ENCODE measurements at places on chromosomes 1 and 21. TPM values are rescaled to one million over a fixed set of nuclear protein-coding genes. Genes with fewer than 3 reads are reported as not detected.

DNA sequence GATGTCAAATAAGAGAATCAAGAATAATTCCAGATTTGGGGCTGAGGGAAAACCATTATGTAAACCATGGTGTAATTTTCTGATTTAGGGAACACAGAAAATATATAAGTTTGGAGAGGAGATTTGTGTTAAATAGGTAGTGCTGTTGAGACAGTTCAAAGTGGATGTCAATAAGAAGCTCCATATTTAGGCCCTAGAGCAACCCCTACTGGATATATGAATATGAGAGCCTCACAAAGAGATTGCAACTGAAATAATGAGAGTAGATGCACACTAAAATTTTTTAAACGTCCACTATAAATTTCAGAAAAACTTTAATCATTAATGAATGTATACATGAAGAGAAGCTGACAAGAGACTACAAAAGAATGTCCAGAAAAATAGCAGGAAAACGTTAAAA, 1447.8 kb upstream of the PRMT6 start:
- no peak for DNase-seq
- no peak overlapping the region for H3K4me3 ChIP-seq
- no peaks in the 10 kb centered on the region for H3K36me3 ChIP-seq
- no peaks in the 10 kb centered on the region for H3K27me3 ChIP-seq
- H3K27ac ChIP-seq: no peak overlapping the region
- no peaks in the 10 kb centered on the region for H3K4me1 ChIP-seq

Gene KLHDC8A
- polyA plus RNA-seq: 5.4 TPM

GRCh38 chr1:61636376-61636775, 88.6 kb downstream of the TM2D1 start:
- H3K4me3 ChIP-seq: no peak overlapping the region
- no peak for DNase-seq

DNA sequence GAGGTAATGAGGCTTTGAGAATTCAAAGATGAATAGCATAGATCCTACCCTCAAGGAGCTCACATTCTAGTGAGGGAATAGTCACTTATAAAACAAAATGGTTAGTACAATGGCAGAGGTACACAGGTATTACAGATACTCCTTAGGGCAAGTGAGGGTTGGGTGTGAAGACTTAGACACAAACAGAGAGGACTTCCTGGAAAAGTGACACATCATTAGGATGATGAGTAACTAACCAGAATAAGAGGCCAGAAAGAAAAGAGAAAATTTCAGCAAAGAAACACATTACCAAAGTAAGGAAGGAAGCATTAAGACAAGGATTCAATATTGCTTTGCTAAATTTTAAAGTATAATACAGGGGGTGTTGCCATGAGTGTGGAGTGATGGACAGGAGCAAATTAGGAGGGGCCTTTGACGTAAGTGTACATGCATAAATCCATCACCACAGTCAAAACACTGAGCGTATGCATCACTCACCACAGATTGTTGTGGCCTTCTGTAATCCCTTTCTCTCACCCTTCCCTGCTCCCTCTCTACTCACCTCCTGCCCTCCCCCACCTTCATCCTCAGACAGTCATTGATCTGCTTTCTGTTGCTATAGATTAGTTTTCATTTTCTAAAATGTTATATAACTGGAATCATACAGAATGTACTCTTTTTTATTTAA, 7.9 kb downstream of the CD53 start:
- H3K27me3 ChIP-seq: no peaks in the 10 kb centered on the region
- no peaks in the 10 kb centered on the region for H3K4me1 ChIP-seq
- no peaks in the 10 kb centered on the region for H3K36me3 ChIP-seq

Gene HES5
- polyA plus RNA-seq: not detected

DNA sequence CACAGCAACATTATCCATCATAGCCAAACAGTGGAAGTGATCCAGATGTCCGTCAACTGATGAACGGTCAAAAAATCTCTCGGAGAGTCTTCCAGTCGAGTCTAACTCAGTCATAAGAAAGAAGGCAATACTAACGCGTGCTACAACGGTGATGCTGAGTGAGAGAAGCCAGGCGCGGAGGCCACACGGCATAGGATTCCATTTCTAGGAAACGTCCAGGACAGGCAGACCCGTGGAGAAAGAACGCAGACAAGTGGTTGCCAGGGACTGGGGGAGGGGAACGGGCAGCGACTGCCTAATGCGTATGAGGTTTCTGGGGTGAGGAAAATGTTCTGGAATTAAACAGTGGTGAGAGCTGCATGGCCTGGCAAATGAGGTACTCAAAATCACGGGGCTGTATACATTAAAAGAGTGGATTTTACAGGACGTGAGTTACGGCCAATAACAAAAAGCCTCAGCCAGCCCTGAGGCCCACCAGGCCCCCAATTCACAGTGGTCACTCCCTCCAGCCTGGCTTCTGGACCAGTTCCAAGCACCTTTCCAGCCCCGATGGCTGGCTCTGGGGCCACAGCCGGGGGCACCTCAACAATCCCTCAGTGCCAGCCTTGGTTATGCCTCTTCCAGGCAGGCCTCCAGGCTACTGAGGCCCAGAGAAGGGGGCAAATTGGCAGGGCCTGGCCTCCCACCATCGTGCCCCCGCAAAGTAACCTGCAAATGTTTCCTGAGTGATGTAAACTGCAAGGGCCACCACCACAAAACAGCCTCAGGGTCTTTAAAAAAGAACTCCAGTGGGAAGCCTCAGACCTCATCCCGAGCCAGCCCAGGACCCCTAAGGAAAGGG, 3.4 kb downstream of the WNT9A start:
- H3K27me3 ChIP-seq: no peaks in the 10 kb centered on the region
- no peak overlapping the region for H3K27ac ChIP-seq
- DNase-seq: no peak
- peaks cover 13% of the 10 kb centered on the region for H3K4me1 ChIP-seq

- DNase-seq: no peak
- H3K4me3 ChIP-seq: no peak overlapping the region
- no peaks in the 10 kb centered on the region for H3K4me1 ChIP-seq
- H3K36me3 ChIP-seq: no peaks in the 10 kb centered on the region
- no peak overlapping the region for H3K27ac ChIP-seq
Observed at GRCh38 chr21:41102281-41102680, 65.7 kb upstream of the BACE2 start.

GRCh38 chr21:18349468-18349867, 54.1 kb downstream of the TMPRSS15 start:
- no peaks in the 10 kb centered on the region for H3K36me3 ChIP-seq
- no peak overlapping the region for H3K27ac ChIP-seq
- no peaks in the 10 kb centered on the region for H3K4me1 ChIP-seq
- no peak for DNase-seq

DNA sequence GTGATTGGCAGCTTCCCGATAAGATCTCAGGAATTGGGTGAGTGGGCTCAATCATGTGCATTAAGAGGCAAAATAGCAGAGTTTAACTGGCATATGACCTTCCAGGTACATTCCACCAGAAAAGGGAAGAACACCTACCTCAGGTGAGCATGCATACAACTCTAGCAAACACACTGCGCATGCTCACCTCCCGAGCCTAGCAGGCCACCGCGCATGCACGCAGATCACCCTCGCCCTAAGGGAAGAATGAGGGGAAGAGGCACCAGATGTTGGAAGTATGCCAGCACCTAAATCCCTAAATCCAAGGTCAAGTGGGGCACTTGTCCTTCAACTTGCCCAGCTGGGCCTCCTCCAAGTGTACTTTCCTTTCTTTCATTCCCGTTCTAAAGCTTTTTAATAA, 23.6 kb upstream of the CBR3 start:
- no peaks in the 10 kb centered on the region for H3K36me3 ChIP-seq
- H3K27ac ChIP-seq: no peak overlapping the region

- no peak overlapping the region for H3K27ac ChIP-seq
- no peaks in the 10 kb centered on the region for H3K4me1 ChIP-seq
- no peaks in the 10 kb centered on the region for H3K36me3 ChIP-seq
- DNase-seq: no peak
- no peaks in the 10 kb centered on the region for H3K27me3 ChIP-seq
Observed at GRCh38 chr21:34845521-34846451, 177.0 kb downstream of the CLIC6 start.

GRCh38 chr1:80171631-80172030, 1165.1 kb upstream of the ADGRL4 start:
- no peak overlapping the region for H3K27ac ChIP-seq
- H3K36me3 ChIP-seq: no peaks in the 10 kb centered on the region
- H3K4me3 ChIP-seq: no peak overlapping the region
- H3K27me3 ChIP-seq: no peaks in the 10 kb centered on the region
- no peaks in the 10 kb centered on the region for H3K4me1 ChIP-seq

Gene IGSF9
- 5.4 TPM for polyA plus RNA-seq

- peaks cover 3% of the 10 kb centered on the region for H3K4me1 ChIP-seq
- H3K27me3 ChIP-seq: no peaks in the 10 kb centered on the region
- no peaks in the 10 kb centered on the region for H3K36me3 ChIP-seq
- no peak overlapping the region for H3K4me3 ChIP-seq
- H3K27ac ChIP-seq: peak overlapping the region; percentile 50
- no peak for DNase-seq
Observed at GRCh38 chr1:155892796-155893195, 18.4 kb downstream of the RIT1 start.

DNA sequence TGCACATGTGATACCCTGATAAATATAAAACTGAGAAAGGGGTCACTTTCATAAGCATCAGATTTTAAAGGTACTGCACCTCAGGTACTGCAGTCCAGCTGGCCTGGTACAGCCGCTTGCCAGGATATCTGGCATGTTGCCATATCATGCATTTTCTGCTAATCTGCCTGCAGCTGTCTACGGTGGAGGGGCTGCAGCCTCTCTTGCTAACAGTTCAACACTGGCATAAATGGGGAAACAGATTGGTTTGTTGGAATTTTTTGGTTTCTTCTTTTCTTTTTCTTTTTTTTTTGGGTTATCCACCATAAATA, 71.5 kb downstream of the MIS18A start:
- no peaks in the 10 kb centered on the region for H3K36me3 ChIP-seq
- H3K27ac ChIP-seq: no peak overlapping the region
- no peak overlapping the region for H3K4me3 ChIP-seq
- no peak for DNase-seq

- no peak overlapping the region for H3K4me3 ChIP-seq
- no peaks in the 10 kb centered on the region for H3K4me1 ChIP-seq
- no peaks in the 10 kb centered on the region for H3K36me3 ChIP-seq
- no peak overlapping the region for H3K27ac ChIP-seq
- no peak for DNase-seq
Observed at GRCh38 chr1:180926164-180926981, 13.7 kb downstream of the KIAA1614 start.
